ENCODE measurements at places on chromosomes 6 and 20.
A peak's percentile ranks its signal among the peaks of the same experiment; 100 is the strongest.

- no peak for DNase-seq
Measured at GRCh38 chr20:48823960-48824498, 3.8 kb downstream of the PREX1 start.

GRCh38 chr6:167872538-167873210 lies 46.0 kb downstream of the AFDN start:
- DNase-seq = no peak

- DNase-seq = no peak
Measured at GRCh38 chr6:38311201-38311600, 328.5 kb downstream of the BTBD9 start.

GRCh38 chr6:138572885-138573284 lies 73.6 kb upstream of the NHSL1 start:
- no peak for DNase-seq

GRCh38 chr6:36857325-36857724 lies 17.3 kb downstream of the PPIL1 start:
- no peak for DNase-seq

DNA sequence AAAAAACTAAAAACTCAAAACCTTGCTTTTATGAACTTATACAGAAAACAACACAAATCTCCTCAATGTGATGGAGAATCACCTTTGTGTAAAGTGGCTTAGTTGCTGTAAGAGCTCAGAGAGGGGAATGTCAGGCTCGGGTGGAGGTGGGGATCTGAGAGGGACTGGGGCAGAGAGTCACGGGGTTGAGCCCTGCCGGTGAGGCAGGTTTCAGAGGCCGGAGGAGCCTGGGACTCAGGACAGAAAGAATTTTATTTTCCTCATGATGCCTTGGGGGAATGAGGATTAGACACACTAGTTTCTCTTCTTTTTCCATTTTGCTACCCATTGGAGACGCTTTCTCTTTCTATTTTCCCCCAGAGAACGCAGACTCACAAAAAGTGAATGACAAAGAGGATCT lies 252.3 kb upstream of the FOXQ1 start:
- DNase-seq = no peak

DNA sequence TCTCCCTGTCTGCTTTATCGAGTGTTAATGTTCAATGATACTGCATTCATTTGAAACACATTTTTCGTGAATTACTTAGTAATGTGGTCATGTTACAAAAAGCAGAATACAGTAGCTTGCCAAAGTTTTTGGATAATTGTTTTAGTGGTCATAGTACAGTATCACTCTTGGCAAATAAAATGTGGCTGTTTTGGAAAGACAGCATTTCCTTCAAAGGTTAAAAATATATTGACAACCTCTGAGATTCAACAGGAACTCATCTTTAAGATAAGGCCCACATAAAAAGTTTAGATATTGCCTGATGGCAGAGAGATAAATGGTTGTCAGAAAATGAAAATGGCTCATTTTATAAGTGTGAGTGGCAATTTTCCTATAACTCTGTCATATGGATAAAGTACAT lies 297.7 kb upstream of the MAN1A1 start:
- no peak for DNase-seq

DNA sequence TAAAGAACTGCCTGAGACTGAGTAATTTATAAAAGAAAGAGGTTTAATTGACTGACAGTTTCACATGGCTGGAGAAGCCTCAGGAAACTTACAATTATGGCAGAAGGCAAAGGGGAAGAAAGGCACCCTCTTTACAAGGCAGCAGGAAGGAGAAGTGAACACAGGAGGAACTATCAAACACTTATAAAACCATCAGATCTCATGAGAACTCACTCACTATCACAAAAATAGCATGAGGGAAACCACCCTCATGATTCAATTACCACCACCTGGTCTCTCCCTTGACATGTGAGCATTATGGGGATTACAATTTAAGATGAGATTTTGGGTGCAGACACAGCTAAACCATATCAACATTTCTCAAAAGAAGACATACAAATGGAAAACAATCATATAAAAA lies 266.3 kb downstream of the EPM2A start:
- no peak for DNase-seq

GRCh38 chr6:64736421-64736950 lies 970.5 kb downstream of the EYS start:
- DNase-seq = no peak

DNA sequence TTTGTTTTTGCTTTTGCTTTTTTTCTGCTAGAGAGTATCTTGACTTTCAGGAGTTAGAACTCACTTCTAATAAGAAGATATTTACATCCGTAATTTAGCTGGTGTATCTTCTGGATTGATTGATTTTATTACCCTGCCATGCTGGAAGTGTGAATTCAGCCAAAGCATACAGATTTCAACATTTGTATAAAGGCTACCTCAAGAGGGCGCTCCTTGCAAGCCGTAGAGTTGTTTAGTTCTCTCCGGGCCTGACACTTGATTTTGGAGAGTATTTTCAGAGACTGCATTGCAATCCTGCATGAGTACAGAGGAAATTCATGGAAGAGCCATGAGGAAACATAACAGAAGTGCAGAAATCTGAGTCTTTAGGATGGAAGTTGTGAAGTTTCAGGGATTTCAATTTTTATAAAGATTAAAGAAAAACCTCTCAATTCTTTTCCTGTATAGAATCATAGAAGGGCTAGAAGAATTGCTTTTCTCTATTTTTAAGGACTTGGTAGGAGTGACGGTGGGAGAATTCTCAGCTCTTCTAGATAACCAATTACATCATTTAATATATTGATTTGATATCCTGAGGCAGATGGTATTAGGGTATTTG lies 66.7 kb upstream of the TIAM2 start:
- peak; percentile 35 for DNase-seq

DNA sequence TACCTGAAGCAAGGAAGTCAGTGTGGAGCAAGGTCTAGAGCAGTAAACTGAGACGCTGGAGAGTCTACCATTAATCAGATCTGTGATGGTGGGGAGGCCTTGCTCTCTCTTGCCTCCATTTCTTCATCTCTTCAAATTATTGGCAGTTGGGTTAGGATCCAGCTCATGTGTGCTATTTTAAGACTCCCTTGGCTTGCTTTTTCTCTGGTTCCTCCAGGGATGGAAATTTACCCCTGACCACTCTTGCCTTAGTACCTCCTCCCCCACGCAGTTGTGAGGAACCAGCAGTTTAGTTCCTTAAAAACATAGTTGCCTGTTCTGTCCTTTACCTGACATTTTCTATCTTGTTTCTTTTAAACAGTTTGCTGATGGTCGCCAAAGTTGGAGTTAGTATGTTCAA lies 7.4 kb downstream of the TMEM14C start:
- DNase-seq = no peak

Data from CD8-positive, alpha-beta memory T cell (primary cell).